ENCODE measurements at places on chromosomes 6 and 20.

GRCh38 chr20:15455279-15455678, 1117.9 kb upstream of the FLRT3 start:
- DNase-seq, result no peak

DNA sequence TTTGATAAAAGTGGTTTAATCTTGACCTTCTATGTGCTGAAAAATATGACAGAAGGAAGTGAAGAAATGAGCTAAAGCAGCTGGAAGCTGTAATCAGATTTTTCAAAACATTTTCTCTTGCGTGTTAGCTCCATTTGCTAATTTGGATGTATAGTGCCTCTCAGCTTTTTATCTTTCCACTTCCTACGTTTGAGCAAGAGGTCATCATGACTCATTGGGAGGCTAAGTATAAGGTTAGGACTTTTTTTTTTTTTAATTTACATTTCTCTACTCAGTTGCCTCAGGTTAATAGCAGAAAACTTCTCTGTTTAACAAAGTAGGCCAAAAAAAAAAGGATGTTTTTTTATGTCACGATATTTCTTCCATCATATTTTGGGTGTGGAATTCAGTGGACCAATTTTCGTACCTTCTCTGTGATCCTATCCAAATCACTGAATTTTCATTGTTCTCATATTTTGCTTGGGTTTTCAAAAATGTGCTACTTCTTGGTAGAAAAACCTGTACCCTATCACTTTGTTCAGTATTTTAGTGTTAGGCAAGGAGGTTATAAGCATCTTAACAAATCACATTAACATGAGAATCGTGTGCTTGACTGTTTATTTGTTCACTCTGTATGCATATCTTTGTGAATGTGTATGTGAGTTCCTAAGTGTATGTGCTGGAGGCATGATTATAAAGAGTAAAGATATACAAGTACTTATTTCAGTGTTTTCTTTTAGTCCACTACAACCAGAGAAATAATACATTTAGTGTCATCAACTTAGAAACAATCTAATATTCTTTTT, 1028.3 kb upstream of the EYS start:
- no peak for DNase-seq

DNA sequence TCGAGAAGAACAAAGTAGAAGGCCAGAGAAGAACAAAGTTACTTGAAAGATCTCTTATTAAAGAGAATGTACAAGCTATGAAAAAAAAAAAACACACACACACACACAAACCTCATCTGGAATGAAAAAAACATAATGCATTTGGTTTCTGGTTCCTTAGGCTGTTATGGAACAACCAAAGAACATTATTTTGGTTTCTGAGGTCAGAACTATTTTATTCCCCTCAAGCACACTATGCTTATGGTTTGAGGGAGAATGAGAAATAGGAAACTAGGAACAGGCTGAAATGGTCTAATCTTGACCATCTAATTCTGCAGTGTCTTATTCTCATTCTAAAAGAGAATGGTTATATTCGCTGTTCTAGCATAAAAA, 8.8 kb downstream of the PRDM1 start:
- no peak for DNase-seq

DNA sequence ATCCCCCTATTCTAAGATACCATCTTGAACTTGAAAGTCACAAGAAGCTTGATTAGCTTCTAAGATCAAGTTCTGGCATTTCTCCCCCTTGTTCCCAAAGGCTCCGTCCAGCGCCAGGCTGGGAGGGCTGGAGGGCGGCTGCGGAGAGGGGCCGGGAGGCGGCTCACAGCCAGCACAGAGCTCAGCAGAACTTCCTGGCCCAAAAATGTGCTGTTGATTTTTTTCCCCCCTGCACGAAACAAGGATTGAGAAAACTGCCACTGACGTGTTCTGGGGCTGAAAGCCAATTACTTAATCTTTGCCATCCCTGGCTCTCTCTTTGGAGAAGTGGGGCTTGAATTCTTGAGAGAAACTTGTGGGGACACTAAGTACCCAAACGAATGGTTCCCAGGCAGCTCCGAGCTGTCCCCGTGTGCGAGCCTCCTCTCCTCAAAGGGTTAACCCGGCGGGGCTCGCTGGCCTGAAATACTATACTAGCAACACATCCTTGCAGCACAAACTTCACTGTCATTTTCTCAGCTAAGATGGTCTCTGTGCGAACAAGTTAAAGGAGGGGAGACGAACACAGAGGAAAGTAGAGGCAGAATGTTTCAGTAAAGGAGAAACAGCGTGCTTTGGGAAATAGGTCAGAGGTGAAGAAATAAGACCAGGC, 452 bp downstream of the TRAF3IP2 start:
- DNase-seq, result peak; percentile 79

GRCh38 chr6:35358086-35358485, 15.7 kb downstream of the PPARD start:
- no peak for DNase-seq

- no peak for DNase-seq
These were observed 22.9 kb downstream of the ERMARD start for GRCh38 chr6:169774347-169774746.

DNA sequence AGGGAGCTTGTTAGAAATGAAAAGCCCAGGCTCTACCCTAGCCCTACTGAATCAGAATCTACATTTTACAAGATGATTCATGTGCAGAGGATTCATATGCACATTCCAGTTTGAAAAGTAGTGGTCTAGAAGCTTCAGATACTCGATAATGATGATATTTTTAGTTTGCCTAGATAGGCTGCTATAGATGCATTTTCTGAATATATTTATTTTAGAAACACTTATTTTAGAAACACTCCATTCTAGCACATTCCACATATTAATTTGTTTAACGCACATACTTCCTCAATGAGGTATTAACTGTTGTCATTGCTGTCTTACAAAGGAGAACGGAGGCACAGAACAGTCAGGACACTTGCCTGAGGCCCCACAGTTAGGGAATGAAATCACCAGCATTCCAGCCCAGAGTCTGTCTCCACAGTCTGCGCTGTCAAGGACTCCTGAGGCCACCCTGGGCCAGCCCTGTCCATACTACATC, 64.4 kb downstream of the SNAP25 start:
- no peak for DNase-seq

DNA sequence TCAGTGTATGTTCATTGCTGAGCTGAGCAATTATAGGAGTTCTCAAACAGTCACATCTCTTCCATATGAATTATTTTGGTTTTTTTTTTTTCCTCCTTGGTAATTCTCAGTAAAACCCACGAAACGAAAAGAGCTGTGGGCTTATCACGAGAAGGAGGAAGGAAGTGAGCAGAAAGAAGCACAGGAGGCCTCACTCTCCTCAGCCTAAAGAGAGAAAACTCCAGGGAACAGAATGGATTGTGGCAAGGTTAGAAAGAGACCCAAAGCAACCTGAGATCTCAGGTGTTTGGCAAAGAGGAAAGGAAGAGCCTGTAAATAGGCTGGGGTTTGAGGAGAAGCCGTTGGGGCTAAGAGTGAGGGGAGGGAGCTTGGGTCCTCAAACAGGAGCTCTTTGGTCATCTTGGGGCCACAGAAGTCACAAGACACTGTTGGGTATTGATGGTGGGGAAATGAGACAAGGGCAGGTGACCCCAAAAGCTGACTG, 67.8 kb upstream of the CITED2 start:
- DNase-seq, result no peak

DNA sequence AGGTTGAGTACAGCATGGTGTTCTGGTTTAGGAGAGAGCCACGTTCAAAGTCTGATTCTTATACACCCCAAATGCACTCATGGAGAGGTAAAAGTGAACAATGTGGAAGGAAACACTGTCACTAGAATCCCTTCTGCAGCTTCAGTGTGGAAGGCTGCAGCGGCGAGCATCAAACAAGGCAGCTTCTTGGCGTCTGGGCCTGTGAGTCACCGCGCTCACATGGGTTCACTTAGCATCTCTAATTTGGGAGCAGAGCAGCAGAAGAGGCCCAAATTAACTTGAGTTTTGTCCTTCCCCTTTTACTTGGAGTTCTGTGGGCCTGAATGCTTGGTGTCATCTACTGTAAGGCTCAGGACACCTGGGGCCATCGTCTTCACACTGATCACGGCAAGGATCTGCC, 10.9 kb upstream of the E2F1 start:
- DNase-seq, result peak; percentile 51

GRCh38 chr20:62611012-62611411, 31.3 kb upstream of the SLCO4A1 start:
- DNase-seq, result peak; percentile 3

GRCh38 chr6:7176208-7176607, 68.4 kb downstream of the RREB1 start:
- no peak for DNase-seq

DNA sequence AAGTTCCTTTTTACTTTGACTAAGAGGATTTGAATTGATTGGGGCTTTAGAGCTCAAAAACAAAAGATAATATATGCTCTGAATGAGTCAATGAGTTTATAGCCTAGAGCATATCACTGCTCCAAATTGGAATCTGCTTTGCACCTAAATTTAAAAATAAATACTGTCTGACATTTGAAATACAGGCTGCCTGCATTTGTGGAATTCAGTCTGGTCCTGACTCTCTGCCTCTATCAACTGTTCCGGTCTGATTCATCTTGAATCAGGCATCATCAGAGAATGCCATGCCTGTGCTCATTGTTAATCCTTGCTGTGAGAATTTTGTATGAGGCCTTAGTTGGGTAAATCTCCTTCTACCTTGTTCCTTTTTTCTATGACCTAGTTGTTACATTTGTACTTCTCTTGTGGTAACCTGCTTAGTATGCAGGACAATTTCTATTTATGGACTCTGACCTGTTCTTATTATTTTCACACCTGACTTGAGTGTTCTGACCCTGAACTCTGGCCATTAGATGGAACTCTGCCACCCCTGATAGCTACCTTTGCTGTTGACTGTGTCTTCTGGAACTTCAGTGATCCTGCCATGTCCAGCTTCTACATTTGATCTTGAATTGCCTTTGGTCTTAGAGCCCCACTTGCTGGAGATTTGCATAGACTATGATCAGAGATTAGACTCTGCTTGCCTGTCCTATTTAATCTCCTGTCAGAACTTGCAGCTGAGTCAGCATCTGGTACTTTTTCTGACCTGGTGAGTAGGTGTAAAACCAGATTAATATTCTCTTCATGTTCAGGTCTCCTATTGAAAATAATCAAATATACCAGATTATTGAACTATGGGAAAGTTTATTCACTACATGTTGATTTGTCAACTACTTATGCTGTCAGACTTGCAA, 442.7 kb upstream of the HS3ST5 start:
- no peak for DNase-seq

- DNase-seq, result no peak
These were observed 7.8 kb upstream of the DUSP22 start for GRCh38 chr6:284486-284885.

DNA sequence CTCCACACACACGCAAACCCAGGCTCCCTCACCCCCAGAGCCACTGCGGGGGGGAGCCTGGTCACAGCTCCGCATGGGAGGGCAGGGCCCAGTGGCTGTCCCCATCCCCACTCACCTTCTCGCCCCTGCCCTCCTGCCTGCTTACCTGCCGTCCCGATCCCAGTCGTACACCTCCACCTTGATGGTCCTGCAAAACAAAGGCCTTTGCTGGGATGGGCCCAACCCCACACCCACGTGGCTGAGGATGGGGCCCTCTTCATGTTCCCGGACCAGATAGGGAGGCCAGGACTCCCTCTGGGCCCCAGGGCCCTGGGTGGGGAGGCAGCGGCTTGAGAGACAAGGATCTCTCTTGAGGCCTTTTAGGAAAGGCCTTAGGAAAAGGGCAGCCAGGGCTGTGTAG, 67.6 kb downstream of the RAB44 start:
- DNase-seq, result no peak

DNA sequence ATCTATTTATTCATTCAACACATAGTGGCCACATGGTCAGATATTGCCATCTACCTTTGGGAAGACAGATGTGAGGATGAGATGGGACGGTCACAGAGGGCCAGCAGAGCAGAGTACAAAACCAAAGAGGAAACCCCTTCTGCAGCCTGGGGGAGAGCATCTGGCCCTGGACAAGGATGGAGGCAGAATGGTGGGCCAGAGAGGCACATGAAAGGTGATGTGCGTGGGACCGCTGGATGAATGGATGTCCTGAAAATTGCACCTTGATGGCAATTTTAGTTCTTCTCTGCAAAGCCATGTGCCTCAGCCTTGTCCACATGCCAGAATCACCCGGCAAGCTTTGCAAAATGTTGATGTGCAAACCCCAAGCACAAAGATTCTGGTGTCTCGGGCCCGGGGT, 77.4 kb upstream of the CD93 start:
- no peak for DNase-seq

- peak; percentile 67 for DNase-seq
These were observed 23.2 kb downstream of the ADAT2 start for GRCh38 chr6:143427109-143427817.

DNA sequence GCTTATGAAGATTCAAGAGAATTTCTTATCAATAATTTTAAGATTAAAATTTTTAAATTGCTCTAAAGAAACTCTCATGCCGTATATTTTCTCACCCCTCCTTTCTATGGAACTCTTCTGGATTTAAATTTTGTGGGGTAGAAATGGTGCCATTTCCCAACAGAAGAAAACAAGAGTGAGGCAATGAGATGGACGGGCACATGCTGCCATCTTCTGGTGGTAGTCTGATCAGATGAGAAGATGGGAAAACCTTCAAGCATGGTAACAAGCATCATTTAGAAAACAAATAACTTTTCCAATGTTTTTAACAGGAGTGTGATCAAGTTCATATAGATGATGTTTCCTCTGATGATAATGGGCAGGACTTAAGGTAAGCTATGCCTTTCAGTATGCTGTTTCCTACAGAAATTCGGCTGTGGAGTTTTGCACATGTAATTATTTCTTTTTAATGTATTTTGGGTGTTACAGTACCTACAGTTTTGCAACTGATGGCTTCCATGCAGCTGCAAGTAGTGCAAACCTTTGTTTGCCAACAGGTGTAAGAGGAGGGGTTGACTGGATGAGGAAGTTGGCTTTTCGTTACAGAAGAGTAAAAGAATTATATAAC, 271.4 kb downstream of the EYA4 start:
- DNase-seq, result no peak

DNA sequence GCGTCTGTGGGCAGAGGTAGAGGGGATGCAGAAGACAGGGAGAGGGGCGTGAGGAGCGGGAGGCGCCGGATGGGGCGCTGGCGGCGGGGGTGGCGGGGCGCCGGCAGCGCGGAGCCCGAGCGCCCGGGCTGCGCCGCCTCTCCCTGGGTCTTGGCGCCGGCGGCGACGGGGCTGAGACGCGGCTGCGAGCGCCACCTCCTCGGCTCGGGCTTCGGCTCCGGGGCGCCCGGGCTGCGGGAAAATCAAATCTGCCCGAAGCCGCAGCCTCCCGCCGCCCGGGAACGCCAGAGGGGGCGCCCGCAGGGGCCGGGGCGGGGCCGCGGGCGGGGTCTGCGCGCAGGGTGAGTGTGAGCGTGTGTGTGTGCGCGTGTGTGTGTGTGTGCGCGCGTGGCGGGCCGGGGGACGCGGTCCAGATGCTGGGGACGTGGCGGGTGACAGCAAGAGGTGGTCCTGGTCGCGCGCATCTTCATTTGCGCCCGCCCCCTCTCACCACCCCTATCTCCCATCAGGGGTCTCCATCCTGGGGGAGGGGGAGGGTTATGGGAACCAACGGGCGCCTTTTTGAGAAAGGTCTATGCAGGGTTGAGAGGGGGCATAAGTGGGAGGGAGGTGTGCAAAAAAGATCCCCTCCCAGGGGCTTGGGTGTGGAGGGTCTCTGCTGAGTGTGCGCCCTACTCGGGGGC, 646 bp upstream of the CPNE5 start:
- DNase-seq, result peak; percentile 75

Measured in heart left ventricle (tissue), 16 donors.